ENCODE measurements at places on chromosomes 4 and X.

DNA sequence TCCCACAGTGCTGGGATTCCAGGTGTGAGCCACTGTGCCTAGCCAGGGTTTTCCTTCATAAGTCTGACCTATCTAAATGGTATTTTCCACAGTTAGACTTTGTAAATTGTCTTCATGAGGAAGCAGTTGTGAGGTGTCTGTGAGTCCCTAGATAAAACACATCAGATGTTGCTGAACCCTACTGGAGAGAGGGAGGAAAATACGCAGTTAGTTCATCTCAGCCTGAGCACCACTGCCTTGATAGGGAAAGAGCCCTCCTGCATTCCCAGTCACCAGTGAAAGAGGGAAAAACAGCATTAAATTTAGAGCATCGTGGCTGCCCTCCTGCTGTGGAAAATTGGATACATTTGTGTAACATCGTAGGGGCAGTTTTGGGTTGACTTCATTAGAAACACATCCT lies 31.7 kb upstream of the CLDN34 start:
- DNase-seq = no peak

- DNase-seq = no peak
These were observed 94.1 kb downstream of the DRD5 start for GRCh38 chr4:9875516-9875915.

DNA sequence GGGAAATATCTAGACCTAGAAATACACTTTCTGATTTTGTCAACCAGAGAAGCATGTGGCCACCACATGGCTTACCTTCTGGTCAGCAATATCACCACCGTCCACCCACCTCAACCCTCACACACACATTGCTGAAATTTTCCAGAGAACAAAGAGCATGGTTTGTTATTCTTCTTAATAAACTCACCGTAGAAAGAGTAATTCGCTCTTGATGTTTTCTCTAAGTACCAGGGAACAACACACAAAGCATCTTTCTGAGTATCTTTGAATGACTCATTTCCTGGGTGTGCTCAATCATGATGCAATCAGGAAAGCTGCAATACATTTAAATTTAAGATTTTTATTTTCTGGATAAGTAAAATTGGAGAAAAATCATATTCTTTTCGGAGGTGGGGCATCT lies 24.7 kb upstream of the LRAT start:
- DNase-seq = no peak

- DNase-seq = peak; percentile 28
These were observed 17.4 kb downstream of the IRAK1 start for GRCh38 chrX:154002215-154002719.

GRCh38 chr4:155582971-155583437 lies 83.6 kb upstream of the GUCY1A1 start:
- DNase-seq = no peak

DNA sequence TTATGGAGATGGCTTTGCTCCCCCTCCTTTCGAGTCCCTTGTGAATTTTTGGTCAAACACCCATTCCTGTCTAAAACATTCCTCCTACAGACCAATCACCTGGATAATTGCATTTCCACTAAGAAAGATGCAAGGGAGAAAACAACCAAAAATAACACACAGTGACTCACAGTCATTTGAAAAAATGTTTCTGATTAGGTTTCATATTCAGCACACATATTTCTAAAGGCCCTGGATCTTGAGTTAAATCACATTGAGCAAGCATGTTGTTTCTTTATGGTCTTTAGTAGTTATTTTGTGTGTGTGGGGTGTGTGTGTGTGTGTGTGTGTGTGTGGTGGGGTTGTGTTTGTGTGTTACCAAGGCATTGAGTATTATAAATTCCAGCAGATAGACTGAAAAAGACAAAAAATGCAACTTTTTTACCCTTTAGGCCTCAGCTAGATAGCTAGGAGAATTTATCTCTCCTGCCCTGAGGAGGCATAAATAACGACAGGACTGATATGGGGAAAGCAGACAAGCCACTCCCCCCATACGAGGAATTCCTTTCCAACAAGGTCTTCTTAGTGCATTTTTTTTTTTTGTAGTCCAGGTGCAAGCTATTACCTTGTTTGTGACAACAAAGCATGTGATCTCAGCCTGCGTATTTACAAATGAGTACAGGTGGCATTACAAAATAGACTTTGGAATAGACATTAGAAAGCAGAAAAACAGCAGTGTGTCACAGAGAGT lies 265.4 kb upstream of the ADGRL3 start:
- no peak for DNase-seq

GRCh38 chrX:72045141-72045540 lies 86.6 kb downstream of the RTL5 start:
- DNase-seq = no peak

- DNase-seq = no peak
These were observed 4.9 kb downstream of the SLC9A7 start for GRCh38 chrX:46754036-46754435.

DNA sequence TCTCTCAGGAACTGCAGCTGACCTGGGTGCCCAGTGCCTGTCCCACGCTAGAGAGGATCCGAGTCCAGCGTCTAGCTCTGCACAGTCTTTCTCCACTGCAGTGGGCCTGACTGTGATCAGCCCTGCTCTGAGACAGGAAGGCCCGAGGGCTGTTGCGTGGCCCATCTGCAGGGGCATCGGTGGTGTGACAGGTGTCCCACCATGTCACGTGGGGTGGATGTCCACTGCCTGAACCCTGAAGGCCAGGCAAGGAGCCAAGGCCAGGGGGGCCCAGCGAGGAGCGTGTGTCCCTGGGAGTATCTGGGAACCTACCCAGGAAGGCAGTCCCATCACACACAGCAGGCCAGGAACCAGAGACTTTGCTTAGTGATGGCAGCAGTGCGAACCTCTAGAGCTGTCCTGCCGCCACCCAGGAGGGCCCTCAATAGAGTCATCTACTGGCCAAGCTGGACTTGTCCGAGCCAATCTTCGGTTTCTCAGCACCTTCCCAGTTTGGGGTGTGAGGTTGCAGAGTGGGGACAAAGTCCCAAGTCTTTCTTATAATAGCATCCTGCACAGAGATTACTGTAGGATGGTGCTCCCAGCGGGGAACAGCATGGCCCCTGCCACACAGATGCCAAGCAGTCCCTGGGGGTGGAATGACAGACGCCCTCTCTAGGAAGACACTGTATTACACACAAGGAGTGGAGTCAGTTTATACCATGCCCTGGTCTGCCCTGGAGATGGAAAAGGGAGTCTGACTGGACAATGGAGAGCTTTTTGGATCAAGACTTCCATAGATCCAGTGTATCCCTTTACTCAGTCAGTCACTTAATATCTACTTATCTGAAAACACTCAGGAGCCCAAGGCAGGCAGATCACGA lies 38.3 kb downstream of the DCTD start:
- no peak for DNase-seq

DNA sequence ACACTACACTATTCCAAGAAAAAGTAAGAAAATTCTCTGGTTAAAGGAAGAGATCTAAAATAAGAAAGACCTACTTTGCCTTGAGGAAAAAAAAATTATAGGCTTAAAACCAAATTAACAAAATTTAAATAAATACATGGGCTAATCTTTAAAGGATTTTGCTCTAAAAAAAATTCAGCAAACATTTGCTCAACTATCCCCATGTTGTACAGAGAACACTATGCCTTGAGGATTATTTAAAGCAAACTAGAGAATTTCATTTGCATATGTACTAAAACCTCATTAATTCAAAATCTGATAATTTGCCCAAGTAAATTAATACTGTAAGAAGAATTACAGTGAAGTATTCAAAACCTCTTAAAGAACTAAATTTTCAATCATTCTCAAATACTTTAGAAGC lies 71.6 kb upstream of the KCNIP4 start:
- DNase-seq = no peak

DNA sequence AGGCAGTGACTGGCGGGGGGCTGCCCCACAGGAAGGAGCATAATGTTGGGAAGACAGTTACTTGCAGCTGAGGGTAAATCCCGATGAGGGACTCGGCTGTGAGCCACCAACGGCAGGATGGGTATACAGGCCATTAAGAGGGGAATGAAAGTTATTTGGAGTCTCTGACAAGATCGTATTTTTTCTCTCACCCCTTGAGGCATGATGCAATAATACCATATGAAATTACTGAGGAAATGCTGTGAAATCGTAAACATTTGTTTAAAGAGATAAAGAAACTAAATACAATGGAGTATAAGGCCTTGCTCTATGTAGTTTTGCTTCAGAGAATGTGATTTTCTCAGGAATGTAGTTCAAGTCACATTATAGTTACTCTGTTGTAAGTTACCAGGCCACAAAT lies 12.7 kb downstream of the IL1RAPL1 start:
- no peak for DNase-seq

GRCh38 chr4:125838924-125839323 lies 524.2 kb downstream of the FAT4 start:
- DNase-seq = no peak

GRCh38 chr4:74805601-74806000 lies 11.3 kb upstream of the BTC start:
- DNase-seq = no peak
